ENCODE measurements at places on chromosomes 12 and 14. TPM values are rescaled to one million over a fixed set of nuclear protein-coding genes. Genes with fewer than 3 reads are reported as not detected.
A peak's percentile ranks its signal among the peaks of the same experiment; 100 is the strongest.

- peak; percentile 78 for DNase-seq
Measured at GRCh38 chr14:52553671-52554575, 1.3 kb downstream of the GPR137C start.

GRCh38 chr12:90922145-90922627 lies 32.8 kb downstream of the CCER1 start:
- DNase-seq: no peak

- DNase-seq: peak; percentile 85
Measured at GRCh38 chr12:54413284-54414190, 5.5 kb downstream of the ITGA5 start.

- DNase-seq: no peak
Measured at GRCh38 chr12:63875703-63876102, 31.2 kb downstream of the SRGAP1 start.

DNA sequence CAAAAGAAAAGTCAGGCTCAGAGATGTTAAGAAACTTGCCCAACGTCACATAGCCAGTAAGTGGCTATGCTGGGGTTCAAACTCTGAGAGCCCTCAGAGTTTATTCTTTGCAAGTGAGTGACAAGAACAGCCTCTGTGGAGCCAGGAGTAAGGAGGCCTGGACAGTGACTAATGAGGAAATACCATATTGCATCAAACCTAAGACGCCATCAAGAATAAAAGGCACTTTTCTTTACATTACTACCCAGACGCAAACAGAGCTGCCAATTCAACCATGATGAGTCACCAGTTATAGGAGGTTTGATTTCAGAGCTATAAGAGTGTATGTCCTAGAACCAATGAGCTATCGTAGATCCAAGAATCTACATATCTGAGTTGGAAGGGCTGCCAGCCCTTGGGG lies 9.4 kb downstream of the TNFRSF1A start:
- no peak for DNase-seq

- no peak for DNase-seq
Measured at GRCh38 chr12:102512523-102512922, 32.2 kb upstream of the IGF1 start.

DNA sequence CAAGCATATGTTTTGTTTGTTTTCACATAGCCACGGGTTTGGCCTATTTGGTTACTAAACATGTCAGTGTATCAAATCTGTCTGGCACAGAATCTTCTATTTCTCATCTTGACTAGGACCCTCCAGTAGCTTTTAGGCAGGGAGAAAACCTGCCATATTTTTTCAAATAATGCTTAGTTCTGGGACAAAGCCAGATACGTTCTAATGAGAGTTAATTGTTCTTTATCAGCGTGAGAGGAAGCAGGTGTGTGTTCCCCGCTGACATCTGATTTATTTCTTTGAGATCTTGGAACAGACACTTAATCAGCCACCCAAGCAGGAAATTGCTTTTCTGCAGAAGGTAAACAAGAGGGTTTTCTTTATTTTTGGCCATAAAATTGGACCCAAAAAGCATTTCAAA lies 54.8 kb downstream of the GOLGA5 start:
- no peak for DNase-seq

DNA sequence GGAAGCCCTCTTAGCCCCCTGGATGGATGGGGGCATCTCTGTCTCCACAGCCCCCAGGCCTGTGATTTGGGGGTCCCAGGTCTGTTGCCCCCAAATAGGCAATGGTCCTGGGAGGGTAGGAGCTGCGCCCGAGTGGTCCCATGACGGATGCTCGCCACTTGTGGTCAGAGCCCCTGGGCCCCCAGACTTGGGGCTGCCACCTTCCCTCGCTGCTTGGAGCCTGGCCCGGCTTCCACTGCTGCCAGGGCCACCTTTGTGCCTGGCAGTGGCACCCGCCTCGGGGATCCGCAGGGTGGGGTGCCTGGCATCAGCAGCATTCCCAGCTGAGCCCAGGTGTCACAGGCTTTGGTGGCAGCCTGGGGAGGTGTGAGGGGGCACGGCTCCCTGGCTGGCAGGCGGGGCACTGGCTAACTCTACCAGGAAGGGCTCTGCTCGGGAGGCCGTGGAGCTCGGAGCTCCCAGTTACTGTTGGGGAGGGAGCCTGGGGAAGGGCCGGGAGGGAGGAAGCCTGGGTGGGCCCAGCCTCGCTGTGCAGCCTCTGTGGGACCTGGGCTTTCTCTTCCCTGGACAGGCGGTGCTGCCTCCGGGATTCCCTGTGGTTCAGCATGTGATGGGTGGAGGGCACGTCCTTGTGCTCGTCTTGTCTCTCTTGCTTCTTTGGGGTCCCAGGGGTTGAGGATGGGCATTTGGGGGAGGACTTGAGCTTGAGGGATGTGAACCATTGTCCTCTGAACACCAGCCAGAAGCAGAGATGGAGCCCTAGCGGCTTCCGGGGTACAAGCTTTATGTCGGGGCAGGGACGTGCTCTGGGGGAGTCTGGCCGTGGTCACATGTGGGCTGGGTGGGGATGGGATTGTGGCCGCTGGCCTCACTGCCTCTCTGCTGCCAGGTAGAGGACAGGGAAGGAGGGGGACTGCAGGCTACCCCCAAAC lies 5.4 kb downstream of the KIF26A start:
- no peak for DNase-seq

NTF3 gene
- total RNA-seq: not detected

GRCh38 chr14:95305940-95306339 lies 13.8 kb downstream of the CLMN start:
- no peak for DNase-seq

KRT83 gene
- total RNA-seq: not detected

- DNase-seq: no peak
Measured at GRCh38 chr12:106343214-106343528, 14.4 kb upstream of the POLR3B start.

DNA sequence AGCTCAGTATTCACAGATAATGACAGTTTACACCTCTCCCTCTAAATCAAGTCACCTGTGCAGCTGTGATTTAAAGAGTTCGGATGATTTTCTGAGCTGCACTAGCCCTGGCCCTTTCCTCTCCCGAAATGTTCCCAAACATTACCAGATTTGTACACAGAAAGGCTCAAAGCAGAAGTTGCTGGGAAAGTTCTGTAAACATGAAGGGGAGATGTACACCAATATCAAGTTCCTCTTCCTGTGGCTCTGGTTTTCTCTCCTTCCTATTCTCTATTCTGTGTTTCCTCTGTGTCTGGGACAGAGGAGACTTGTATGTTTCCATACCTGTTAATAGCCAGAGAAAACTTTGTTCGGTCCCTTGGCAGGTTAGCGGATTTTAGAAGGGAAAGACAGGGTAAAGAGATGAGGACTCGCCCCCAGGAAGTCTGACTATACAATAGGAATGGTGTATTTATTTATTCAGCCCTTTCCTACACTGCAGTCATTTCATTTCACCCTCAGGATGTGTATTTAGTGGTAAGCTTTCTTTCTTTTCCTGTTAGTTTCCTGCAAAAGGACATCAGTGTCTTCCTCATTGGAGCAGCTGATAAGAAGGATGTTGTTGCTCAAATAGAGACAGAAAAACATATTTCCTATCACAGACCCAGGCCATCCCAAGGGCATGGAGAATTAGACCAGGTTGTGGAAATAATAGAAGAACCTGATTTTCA lies 7.6 kb upstream of the NUMB start:
- DNase-seq: no peak

- DNase-seq: no peak
Measured at GRCh38 chr12:98137278-98137677, 378.1 kb upstream of the TMPO start.

EP400 gene
- 78.0 TPM for total RNA-seq

DNA sequence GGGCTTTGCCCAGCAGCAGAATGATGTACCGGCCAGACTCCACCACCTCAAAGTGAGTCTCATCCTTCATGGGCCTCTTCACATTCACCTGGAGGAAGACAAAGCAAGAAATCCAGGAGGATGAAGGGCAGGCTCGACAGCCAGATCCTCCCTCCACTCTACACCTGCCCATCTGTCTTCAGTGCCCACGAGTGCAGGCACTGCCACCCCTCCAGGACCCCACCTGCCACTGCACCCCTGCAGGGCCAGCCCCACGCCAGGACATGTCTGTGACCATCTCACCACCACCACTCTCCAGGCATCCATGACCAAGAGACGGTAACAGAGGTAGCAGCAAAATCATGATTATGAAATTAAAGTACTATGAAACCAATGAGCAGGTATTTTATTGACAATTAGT lies 84.3 kb upstream of the ANO2 start:
- DNase-seq: no peak

DNA sequence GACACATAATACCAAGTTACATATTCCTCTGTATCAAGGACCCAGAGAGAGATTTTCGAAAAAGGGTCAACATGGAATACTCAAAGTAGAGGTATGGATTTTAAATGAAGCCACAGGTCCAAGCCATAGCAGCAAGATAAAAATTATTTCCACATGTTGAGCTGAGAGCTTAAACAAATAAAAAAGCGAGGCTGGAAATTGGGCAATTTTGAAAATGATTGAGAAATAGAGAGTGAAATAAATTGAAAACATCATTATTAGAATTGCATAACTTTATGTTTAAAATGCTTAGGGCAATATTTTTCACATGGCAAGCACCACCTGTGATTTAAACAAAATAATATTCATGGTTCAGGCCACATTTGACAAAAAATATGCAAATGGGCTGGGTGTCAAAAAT lies 1251.0 kb upstream of the USP15 start:
- DNase-seq: no peak

DNA sequence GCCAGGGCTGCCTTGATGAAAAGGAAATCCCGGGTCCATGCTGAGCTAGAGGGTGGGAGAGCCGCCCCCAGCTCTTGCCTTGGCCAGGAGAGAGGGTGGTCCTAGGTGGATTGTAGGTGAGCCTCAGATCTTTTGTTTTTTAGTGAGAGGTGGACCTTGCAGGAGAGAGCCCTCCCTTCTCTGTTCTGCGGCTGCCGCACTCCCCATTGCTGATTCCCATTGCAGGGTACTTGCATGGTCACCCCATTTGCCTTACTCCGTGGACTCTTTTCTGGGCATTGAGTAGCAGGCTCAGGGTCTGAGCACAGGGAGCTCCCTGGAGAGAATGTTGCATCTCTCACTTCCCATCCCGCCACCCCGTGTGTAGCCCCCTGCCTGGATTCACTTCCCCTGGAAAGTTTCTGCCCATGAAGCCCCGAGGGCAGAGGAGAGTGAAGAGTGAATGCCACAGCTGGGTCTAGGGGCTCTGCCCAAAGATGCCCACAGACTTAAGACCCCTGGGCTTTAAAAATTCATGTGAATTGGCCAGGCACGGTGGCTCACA lies 10.2 kb downstream of the VASH1 start:
- no peak for DNase-seq

Data from T-cell (primary cell).